Activated CD4-positive, alpha-beta T cell treated with anti-CD3 and anti-CD28 coated beads for 1 hour (primary cell): ENCODE measurements at places on chromosomes 5 and 9.

- no peak for DNase-seq
Observed at GRCh38 chr5:29061381-29061780, 2023.0 kb upstream of the CDH9 start.

DNA sequence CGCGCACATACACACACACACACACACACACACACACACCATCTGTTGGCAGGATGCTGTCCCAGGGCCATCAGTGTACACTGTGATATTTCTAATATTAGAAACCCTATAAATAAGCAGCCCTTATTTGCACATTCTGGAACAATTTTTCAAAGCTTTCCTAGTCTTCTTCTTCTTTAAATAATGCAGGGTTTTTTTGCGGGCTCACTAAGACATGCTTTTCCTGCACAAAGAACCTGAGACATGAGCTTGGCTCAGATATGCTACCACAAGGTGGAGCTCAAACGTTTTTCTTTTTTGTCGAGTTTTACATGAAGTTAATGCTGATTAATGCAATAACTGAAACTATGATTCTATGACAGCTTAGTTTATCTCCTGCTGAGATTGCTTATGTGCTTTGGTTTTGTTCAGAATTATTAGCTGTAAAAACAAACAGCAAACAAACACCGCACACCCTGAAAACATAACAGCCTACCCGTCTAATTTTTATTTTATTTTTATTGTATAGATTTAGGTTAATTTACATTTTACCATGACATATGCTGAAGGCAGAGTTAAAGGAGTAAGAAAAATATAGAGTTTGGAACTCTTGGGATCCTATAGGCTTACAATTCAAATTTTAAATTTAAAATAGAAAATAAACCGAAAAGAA lies 95.8 kb downstream of the ALDH1A1 start:
- DNase-seq, result no peak

GRCh38 chr5:53422539-53422938 lies 57.9 kb upstream of the FST start:
- no peak for DNase-seq

DNA sequence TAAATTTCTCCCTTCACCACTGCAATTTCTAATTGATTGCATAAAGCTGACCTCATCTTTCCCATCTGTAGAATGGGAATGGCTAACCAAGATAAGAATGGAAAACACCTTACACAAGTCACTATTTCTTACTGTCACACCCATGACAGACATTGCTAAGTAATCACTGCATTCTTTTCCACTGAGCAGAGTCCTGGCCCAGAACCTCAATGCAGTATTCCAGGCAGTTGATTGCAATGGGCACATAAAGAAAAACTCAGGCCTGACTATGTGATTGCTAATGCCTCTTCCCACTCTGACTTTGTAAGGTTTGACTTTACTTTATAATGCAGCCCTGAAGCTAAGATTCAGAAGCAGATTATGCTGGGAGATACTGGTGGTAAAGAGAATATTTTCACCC lies 29.3 kb downstream of the TRIM32 start:
- no peak for DNase-seq

GRCh38 chr5:89694026-89694550 lies 715.5 kb downstream of the CETN3 start:
- DNase-seq, result no peak

- DNase-seq, result no peak
Observed at GRCh38 chr9:11537566-11537965, 924.8 kb upstream of the PTPRD start.

- no peak for DNase-seq
Observed at GRCh38 chr5:45171563-45171962, 362.8 kb downstream of the MRPS30 start.

DNA sequence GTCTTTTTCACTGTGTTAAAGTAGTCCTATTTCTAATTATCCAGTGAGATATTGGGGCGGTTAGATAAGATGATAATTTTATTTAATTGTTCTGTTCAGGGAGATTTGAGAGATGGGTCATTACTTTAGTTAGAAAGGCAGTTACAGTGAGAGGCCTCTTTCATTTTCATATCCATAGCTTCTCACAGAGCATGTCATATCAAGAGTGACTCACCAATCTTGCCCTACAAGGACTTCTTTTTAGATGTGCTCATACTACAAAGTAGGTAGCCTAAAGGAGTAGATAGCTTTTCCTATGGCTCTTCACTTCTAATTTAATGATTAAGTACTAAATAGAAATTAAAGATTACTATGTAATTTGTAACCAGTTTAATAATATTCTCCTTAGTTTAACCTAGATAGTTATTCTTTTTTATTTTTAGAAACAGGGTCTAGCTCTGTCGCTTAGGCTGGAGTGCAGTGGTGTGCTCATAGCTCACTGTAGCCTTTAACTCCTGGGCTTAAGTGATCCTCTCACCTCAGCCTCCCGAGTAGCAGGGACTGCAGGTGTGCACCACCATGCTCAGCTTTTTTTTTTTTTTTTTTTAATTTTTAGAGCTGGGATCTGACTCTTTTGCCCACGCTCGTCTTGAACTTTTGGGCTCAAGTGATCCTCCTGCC lies 71.0 kb downstream of the FER start:
- DNase-seq, result no peak

GRCh38 chr5:160298189-160298588 lies 14.2 kb downstream of the CCNJL start:
- DNase-seq, result no peak

DNA sequence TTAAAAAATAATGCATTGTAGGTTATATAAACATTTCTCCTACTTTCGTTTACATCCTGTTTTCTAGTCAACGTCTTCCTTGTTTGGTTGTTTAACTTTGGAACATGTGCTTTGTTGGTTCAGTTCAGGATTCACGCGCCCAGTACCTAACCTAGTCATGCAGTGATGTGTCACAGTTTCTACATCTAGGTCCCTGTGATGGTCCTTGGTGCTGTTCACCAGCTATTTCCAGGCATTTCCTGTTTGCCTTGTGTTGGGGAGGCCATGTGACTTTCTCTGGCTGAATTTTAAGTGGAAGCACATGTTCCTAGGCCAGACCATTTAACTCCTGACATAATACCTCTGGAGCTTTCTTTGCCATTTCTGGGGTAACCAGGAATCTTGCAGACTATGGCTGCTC lies 292.3 kb downstream of the SMARCA2 start:
- no peak for DNase-seq

DNA sequence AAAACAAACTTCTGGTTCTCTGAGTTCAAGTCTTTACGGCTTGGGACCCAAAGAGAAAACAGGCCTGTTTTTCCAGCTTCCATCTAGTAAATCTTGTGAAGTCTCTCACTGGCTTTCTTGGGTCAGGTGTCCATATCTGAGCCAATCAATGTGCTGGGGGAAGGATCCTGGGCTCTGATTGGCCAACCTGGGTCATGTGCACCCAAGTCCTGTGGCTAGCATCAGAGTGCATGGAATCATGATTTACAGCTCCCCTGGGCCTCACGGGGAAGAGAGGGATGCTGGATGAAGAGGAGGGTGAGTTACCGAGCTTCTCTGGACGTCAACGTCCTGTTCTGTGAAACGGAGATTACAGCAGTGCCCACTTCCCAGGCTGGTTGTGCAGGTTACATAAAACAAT lies 19.4 kb downstream of the CXCL14 start:
- DNase-seq, result no peak

GRCh38 chr9:133948561-133949485 lies 43.3 kb downstream of the VAV2 start:
- no peak for DNase-seq

DNA sequence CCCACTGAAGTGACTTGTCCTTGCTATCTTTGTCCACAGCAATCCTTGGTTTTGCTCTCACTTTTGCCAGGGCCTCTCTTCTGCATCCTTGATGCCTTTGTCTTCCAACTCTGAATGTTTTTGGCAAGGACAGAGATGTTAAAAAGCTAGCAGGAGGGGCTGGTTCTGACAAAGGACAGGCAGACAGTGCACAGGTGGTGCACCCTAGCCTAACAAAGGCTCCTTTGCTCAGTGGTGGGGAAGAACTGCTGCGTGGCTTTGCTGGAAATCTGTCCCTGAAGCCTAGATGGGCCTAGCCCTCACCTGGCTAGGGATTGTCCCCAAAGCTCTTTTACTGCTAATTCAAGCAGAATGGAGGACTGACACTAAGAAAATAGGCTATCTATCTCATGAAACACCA lies 233.5 kb downstream of the MAN2A1 start:
- DNase-seq, result no peak

GRCh38 chr5:91178461-91178860 lies 204.7 kb downstream of the ARRDC3 start:
- no peak for DNase-seq

- DNase-seq, result no peak
Observed at GRCh38 chr9:111759762-111760639, 34.7 kb downstream of the SHOC1 start.

GRCh38 chr5:151740336-151740942 lies 18.0 kb downstream of the ATOX1 start:
- DNase-seq, result no peak

DNA sequence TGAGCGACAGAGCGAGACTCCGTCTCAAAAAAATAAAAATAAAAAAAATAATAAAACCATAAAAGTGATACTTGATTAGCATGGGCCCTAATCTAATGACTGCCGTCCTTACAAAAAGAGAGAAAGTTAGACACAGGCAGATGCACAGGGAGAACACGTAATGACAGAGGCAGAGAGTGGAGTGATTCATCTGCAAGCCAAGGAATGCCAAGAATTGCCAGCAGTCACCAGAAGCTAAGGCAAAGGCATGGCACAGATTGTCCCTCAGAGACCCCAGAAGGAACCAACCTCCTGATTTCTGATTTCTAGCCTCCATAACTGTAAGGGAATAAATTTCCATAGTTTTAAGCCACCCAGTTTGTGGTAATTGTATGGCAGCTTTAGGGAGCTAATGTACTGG lies 79.6 kb upstream of the FREM1 start:
- DNase-seq, result no peak

DNA sequence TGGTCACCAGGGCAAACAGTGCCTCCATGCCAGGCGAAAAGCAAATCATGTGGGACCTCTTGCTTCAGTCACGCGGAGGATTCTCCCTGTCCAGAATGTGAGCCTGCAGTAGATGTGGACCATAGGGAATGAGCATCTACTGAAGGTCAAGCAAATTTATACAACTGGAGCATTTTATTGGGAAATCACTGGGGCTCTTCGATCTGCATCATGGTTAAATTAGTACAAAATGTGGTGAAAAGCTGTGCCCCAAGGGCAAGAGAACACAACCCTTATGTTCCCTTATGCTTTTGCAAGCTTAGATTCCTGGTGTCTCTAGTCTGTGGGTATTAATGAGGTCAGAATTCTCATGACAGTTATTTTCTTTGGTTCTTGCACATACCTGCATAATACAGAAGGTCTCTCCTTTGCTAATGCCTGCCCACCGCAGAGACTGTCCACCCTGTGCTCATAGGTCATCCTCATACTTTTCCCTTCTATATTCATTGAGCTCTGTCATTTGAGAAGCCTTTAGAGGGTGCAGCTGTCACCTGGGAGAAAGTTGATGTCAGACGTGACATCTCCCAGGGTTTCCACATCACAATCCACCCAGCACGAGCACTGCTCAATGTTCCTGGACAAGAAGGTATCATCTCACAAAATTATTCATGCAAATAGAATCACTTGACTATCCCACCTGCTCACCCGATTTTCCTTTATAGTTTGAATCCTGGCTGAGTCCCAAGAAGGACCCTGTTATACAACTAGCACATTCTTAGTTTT lies 111.7 kb downstream of the NXNL2 start:
- no peak for DNase-seq

DNA sequence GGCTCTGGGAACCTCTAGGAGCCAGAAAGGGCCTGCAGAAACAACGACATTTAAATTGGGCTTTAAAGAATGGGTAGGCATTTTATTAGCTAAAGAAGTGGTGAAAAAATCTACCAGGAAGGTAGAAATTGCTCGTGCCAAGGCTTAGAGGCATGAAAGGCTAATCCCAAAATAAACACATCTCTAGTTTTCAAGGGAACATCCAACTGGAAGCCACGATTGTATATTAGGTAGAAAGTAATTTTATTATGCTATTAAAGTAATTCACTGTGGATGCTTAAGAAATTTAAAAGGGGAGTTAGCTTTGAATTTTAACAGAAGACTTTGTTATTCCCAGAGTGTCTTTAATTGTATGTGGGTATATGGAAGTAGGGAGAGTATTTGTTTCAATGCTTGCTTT lies 17.5 kb upstream of the CNTLN start:
- DNase-seq, result no peak

DNA sequence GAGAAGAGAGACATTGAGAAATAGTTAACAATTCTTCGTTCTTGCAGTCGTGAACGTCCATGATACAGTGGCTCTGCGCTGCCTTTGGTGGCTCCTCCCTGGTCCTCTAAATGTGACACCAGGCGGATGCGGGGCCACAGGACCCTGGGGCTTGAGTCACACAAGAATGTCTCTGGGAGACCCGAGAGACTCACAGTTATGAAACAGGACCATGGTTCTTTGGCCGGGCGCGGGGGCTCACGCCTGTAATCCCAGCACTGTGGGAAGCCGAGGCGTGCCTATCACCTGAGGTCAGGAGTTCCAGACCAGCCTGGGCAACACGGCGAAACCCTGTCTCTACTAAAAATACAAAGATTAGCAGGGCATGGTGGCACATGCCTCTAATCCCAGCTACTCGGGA lies 767 bp upstream of the ZDHHC11 start:
- DNase-seq, result no peak

- DNase-seq, result no peak
Observed at GRCh38 chr5:163580516-163580915, 75.1 kb downstream of the MAT2B start.

GRCh38 chr9:21324047-21324446 lies 11.2 kb downstream of the KLHL9 start:
- no peak for DNase-seq

GRCh38 chr9:135130207-135130976 lies 42.9 kb downstream of the OLFM1 start:
- DNase-seq, result no peak

DNA sequence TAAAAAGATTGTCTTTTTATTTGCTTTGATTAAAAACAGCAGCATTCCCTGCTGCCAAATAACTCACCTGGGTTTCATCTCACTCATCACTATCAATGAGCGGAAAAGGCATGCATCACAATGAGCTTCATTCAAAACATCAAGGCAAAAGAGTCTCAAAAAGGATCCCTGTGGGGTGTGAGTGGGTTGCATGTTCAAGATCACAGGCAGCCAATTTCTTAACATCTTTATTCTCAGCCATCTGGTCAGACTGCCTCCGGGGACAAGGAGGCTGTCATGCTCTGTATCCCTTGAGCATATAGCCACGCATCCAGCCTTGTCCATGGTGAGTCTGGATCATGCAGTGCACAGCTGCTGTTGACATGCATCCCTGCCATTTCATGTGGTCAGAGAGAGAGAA lies 117.1 kb downstream of the ICE1 start:
- no peak for DNase-seq

- DNase-seq, result no peak
Observed at GRCh38 chr5:35698047-35698808, 80.6 kb downstream of the SPEF2 start.
